ENCODE measurements at places on chromosomes 12 and 14.

- no peak overlapping the region for H3K27ac ChIP-seq
- no peak overlapping the region for H3K4me3 ChIP-seq
- H3K36me3 ChIP-seq, result no peaks in the 10 kb centered on the region
- peaks cover 5% of the 10 kb centered on the region for H3K4me1 ChIP-seq
Measured at GRCh38 chr12:12219664-12220063, 47.2 kb downstream of the LRP6 start.

DNA sequence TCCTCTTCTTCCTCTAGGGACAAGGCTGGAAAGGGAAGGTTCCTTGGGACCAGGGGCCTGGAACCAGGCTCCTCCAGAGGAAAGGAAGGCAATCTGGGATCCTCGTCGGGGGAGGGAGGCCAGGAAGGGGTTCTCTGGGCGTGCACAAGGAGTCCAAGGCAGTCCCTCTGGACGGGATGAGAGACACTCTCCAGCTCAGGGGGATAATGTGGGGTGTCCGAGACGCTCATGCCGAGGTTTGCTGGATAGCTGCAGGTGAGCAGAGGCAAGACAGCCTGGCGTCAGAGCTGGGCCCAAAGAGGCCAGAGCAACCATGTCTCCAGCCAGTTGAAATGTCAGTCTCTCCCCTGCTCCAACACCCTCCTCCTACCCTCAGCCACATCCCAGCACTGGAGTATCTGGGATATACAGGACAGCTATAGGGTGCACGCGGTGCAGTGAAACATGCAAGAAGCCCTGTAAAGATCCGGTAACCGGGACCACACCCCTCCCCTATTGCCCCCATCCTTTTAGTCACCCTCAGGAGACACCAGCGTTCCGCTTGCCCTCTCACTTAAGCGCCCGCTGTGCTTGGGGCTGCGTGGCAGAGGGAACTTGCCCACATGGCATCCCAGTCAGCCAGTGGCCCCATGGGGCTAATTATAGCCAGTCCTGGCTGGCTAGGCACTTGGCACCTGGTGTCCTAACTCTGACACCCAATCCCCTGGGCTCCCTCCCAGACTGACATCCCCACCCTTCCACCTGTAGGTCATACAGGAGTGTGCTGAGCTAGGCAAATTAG lies at the start of gene KLHL33:
Gene KLHL33 (minus strand): TSS at position 585 of the 781 bp plus-strand sequence. CDS start 355 bp downstream, at position 230.
- no peaks in the 10 kb centered on the region for H3K36me3 ChIP-seq
- DNase-seq, result no peak
- no peaks in the 10 kb centered on the region for H3K27me3 ChIP-seq
- H3K4me3 ChIP-seq, result no peak within 1 kb of the TSS
- no peak within 1 kb of the TSS for H3K27ac ChIP-seq

DNA sequence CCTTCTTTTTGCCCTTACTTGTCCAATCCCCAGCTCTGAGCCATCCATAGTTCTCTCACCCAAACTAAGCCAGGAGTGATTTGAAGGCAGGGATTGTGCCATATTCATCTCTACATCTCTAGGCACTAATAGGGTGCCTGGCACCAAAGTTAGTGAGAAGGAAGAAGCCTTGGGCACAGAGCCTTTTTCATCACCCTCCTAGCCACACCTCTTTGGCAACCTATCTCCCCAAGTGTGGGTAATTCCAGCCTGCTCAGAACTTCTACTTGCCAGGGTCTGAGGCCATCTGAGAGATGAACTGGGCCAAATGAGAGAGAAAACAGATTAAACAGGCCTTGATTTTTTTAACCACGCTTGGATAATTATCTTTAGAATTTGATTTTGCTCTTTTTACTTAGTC lies 61.3 kb downstream of the PHLDA1 start:
- no peaks in the 10 kb centered on the region for H3K27me3 ChIP-seq
- H3K36me3 ChIP-seq, result peaks cover 11% of the 10 kb centered on the region
- H3K4me3 ChIP-seq, result no peak overlapping the region
- H3K4me1 ChIP-seq, result peaks cover 40% of the 10 kb centered on the region
- DNase-seq, result no peak

DNA sequence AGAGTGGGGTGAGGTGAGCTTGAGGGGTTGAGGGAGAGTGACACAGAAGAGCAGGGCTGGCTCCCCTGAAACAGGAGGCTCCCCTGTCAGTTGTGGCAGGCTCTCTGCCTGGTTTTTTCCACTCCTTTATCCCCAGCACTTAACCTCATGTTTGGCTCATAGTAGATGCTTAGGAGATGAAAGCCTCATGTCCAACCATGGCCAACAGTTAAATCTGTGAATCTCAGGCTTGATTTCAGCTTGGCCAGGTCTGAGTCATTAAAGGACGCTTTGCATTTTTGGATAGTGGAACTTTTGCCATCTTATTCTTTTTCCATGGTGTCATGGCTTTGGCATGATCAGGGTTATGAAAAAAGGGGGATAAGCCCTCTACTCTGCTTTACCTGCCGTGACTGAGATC lies 117.2 kb downstream of the CACNA1C start:
- no peak overlapping the region for H3K27ac ChIP-seq
- no peak for DNase-seq
- H3K4me3 ChIP-seq, result no peak overlapping the region
- H3K36me3 ChIP-seq, result no peaks in the 10 kb centered on the region
- H3K27me3 ChIP-seq, result peaks cover 8% of the 10 kb centered on the region
- no peaks in the 10 kb centered on the region for H3K4me1 ChIP-seq

DNA sequence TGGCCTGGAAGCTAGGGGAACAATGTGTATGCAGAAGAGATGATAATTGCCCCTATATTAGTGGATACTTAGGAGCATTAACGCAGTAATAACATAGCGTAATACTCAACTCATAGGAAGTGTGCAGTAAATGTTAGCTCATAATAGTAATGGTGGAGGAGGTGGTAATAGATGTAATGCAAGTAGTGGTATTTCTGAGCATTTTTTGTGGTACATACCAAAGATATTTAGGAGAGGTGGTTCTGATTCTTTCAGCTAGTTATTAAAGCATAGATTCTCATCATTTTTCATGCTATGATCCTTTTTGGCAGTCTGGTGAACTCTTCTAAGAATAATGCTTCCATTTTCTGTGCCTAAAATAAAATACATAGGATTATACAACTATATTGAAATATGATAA lies 233.1 kb downstream of the PTPRO start:
- DNase-seq, result no peak
- H3K4me1 ChIP-seq, result peaks cover 24% of the 10 kb centered on the region
- H3K27ac ChIP-seq, result no peak overlapping the region
- H3K36me3 ChIP-seq, result peaks cover 4% of the 10 kb centered on the region
- no peaks in the 10 kb centered on the region for H3K27me3 ChIP-seq

Data from activated T-helper 2 cell treated with anti-CD3 and anti-CD28 coated beads, Interferon-gamma antibody, Interleukin-2, Interleukin-4, amounts not matched to agents 10 μg/mL and 5 μg/mL and 100 μg/mL, durations not matched to agents 14 hours and 24 hours and 36 hours (primary cell).